SJSA1 (cell line): ENCODE measurements at places on chromosomes 4 and X. TPM values are rescaled to one million over a fixed set of nuclear protein-coding genes. Genes with fewer than 3 reads are reported as not detected.

- no peak overlapping the region for H3K4me3 ChIP-seq
- 0 out of 2 replicates have a peak, but pooled peaks cover 3% of the 10 kb centered on the region for H3K27me3 ChIP-seq
- H3K4me1 ChIP-seq = no peaks in the 10 kb centered on the region
Measured at GRCh38 chr4:77433418-77433733, 172.2 kb upstream of the CXCL13 start.

Gene SRPX2
- total RNA-seq = 33.9 and 38.0 TPM in 2 replicates

- no peaks in the 10 kb centered on the region for H3K36me3 ChIP-seq
- H3K27ac ChIP-seq = peak overlapping the region; percentile 76
- peaks cover 10% of the 10 kb centered on the region for H3K4me1 ChIP-seq
Measured at GRCh38 chr4:80184053-80184824, 13.1 kb upstream of the PRDM8 start.

DNA sequence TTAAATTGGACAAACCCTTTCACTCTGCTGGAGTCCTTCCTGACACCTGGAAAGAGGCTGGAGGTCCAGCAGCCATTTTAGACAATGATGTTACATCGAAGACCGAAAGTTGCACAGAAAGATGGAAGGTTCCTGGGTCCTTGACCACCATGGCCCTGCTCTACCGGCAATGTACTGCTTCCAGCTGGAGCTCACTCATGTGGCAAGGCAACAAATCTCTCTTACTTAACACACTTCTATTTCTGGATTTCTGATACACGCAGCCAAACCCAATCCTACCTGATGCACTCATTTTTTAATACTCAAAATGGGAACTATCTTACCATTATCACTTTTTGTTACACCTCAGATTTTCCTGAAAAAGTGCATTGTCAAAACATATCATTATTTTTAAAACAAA, 33.1 kb downstream of the DMD start:
- H3K4me3 ChIP-seq = no peak overlapping the region
- H3K36me3 ChIP-seq = no peaks in the 10 kb centered on the region
- H3K4me1 ChIP-seq = no peaks in the 10 kb centered on the region

- H3K4me3 ChIP-seq = no peak overlapping the region
- H3K4me1 ChIP-seq = peaks cover 23% of the 10 kb centered on the region
- DNase-seq = peak; percentile 79
- H3K27me3 ChIP-seq = no peaks in the 10 kb centered on the region
Measured at GRCh38 chr4:106369456-106370060, 980 bp upstream of the GIMD1 start.

- H3K27me3 ChIP-seq = no peaks in the 10 kb centered on the region
- H3K4me3 ChIP-seq = peak overlapping the region; percentile 33
- peak overlapping the region; percentile 94 for H3K27ac ChIP-seq
- peaks cover 62% of the 10 kb centered on the region for H3K4me1 ChIP-seq
- DNase-seq = peak; percentile 72
- H3K36me3 ChIP-seq = no peaks in the 10 kb centered on the region
Measured at GRCh38 chrX:40262157-40263013, 164.6 kb upstream of the BCOR start.

Gene TEX11
- total RNA-seq = 30.2 and 41.4 TPM in 2 replicates

DNA sequence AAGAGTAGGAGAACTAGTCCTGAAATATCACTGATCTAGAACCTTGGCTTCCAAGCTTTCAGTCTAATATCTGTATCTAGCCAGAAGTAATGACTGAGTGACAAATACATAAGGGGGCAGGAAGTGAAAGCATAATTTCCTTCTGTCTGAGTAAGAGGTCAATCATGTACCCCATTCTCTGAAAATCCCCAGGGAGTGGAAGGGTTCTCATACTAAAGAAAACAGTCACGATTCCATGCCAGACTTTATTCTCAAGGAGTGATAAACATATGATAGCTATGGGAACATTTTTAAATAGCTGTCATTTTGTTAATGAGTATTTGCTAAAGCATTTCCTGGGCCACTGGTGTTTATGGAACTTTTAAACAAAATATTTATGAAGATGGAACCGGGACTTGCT, 308.5 kb downstream of the ARHGAP24 start:
- H3K27ac ChIP-seq = peak overlapping the region; percentile 83
- H3K4me1 ChIP-seq = peaks cover 59% of the 10 kb centered on the region
- DNase-seq = no peak
- no peak overlapping the region for H3K4me3 ChIP-seq

DNA sequence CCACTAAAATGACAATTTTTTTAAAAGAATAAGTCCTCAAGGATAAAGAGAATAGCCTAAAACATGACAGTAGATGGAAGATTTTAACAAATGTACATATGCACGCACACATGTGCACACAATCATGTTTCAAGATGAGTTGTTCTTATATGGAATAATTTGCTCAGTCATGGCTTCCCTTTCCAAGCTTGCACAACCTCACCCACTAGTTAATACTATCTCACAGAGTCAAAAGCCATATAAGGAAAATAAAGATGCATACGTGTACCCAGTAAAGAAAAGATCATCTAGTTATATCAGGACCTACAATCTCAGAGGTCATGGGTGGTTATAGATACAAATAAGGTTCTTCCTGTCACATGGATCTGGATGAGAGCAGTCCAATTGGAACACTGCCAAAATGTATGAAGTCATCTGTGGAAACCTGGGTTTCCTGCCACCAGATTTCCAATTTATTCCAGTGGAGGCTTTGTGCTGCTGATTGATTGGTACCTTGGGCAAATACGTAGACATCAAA, 56.1 kb downstream of the FAM13A start:
- DNase-seq = no peak
- no peak overlapping the region for H3K27ac ChIP-seq
- no peak overlapping the region for H3K4me3 ChIP-seq
- no peaks in the 10 kb centered on the region for H3K4me1 ChIP-seq
- H3K27me3 ChIP-seq = no peaks in the 10 kb centered on the region

- DNase-seq = no peak
- H3K4me1 ChIP-seq = no peaks in the 10 kb centered on the region
- no peaks in the 10 kb centered on the region for H3K36me3 ChIP-seq
- no peaks in the 10 kb centered on the region for H3K27me3 ChIP-seq
- H3K4me3 ChIP-seq = no peak overlapping the region
Measured at GRCh38 chr4:54855191-54855854, 197.6 kb downstream of the KIT start.

DNA sequence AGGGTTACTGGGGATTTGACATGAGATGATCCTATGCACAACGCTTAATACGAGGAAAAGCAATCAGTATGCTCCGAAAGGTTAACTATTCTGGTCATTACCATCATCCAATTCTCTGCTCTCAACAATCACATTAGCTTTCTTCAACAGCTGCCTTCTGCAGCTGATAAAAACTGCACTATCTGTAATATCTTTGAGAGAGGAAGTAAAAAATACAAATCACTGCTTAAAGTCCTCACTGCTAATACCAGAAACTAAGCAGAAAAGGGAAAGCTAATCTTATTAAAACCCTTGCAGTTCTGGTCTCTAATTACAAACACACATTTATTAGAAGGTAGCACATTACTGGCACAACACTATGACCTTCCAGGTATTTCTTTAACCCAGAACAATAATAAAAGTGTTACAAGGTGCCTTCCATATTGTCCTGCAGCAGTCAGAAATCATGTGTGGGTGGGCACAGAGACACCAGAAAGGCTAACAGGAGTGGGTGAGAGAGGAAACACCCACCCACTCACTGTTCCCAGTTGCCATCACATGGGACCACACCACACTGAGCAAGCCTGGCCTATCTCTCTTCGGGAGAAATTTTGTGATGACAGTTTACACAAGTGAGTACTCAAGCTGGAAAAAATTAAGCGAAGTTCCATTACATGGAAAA, 71.0 kb downstream of the RELL1 start:
- no peak overlapping the region for H3K4me3 ChIP-seq
- H3K27ac ChIP-seq = no peak overlapping the region
- H3K27me3 ChIP-seq = no peaks in the 10 kb centered on the region
- no peak for DNase-seq
- H3K4me1 ChIP-seq = no peaks in the 10 kb centered on the region
- H3K36me3 ChIP-seq = no peaks in the 10 kb centered on the region

GRCh38 chr4:105858466-105859040, 36.7 kb upstream of the NPNT start:
- H3K4me3 ChIP-seq = no peak overlapping the region
- H3K36me3 ChIP-seq = no peaks in the 10 kb centered on the region
- no peak for DNase-seq
- H3K4me1 ChIP-seq = peaks cover 11% of the 10 kb centered on the region
- no peaks in the 10 kb centered on the region for H3K27me3 ChIP-seq
- H3K27ac ChIP-seq = no peak overlapping the region

- H3K4me1 ChIP-seq = no peaks in the 10 kb centered on the region
- no peak overlapping the region for H3K27ac ChIP-seq
- no peaks in the 10 kb centered on the region; the same call in 1 of the 2 replicates for H3K36me3 ChIP-seq
- H3K4me3 ChIP-seq = no peak overlapping the region
- DNase-seq = no peak
Measured at GRCh38 chrX:45077748-45078424, 122.8 kb downstream of the DIPK2B start.

DNA sequence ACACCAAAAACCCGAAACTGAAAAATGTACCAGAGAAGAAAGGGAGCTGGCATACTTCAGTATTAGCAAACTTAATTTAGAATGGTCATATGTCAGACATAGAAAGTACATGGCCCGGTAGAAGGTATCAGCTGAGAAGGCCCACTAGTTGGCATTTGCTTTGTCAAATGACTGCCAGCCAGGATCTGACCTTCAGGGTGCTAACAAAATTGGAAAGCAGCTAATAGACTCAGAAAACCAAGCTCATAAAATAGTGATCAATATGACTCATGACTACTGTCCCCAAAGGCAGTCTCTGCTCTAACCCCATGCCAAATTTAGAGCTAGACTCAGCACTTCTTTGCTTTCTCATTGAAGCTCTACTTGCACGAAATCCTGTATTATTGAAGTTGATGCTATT, 342.7 kb downstream of the PDGFC start:
- no peak overlapping the region for H3K4me3 ChIP-seq
- H3K27me3 ChIP-seq = no peaks in the 10 kb centered on the region
- DNase-seq = no peak
- H3K4me1 ChIP-seq = no peaks in the 10 kb centered on the region
- no peaks in the 10 kb centered on the region for H3K36me3 ChIP-seq

- peak; percentile 57 for DNase-seq
- peak overlapping the region; percentile 23 for H3K27ac ChIP-seq
- no peaks in the 10 kb centered on the region for H3K27me3 ChIP-seq
- H3K4me3 ChIP-seq = 0 out of 2 replicates have a peak overlapping the region, but pooled peaks have one; percentile 1
- H3K4me1 ChIP-seq = peaks cover 27% of the 10 kb centered on the region
Measured at GRCh38 chr4:77697860-77698590, 92.4 kb downstream of the CXCL13 start.

GRCh38 chrX:16138108-16138427, 14.7 kb downstream of the GRPR start:
- H3K27ac ChIP-seq = no peak overlapping the region
- H3K36me3 ChIP-seq = no peaks in the 10 kb centered on the region
- no peak for DNase-seq
- no peak overlapping the region for H3K4me3 ChIP-seq
- H3K27me3 ChIP-seq = no peaks in the 10 kb centered on the region

Gene GAGE13
- not detected in 2 replicates for total RNA-seq

Gene TBC1D8B
- 0.66 and 2.1 TPM in 2 replicates for total RNA-seq

GRCh38 chr4:133623847-133624246, 474.8 kb downstream of the PCDH10 start:
- H3K36me3 ChIP-seq = no peaks in the 10 kb centered on the region
- no peak overlapping the region for H3K27ac ChIP-seq
- no peaks in the 10 kb centered on the region for H3K4me1 ChIP-seq
- H3K4me3 ChIP-seq = no peak overlapping the region
- H3K27me3 ChIP-seq = no peaks in the 10 kb centered on the region

DNA sequence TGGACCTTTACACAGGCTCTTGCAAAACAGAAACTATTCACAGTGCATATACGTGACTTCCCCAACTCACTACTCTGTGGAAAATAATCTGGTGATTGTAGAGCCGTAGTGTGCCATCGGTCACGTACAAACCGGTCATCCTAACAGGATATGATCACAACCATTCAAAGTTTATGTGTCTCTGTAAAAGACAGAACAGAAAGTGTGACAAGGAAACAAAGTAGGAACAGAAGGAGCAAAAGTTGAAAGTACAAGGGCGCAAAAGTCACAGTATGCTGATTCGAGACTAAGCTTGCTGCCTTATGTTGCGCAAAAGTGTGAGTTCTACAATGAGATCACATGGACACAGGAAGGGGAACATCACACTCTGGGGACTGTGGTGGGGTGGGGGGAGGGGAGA, 18.6 kb downstream of the MEPE start:
- DNase-seq = no peak
- H3K4me3 ChIP-seq = no peak overlapping the region
- no peaks in the 10 kb centered on the region for H3K36me3 ChIP-seq

GRCh38 chrX:136112778-136113177, 34.6 kb upstream of the FHL1 start:
- no peak for DNase-seq
- no peaks in the 10 kb centered on the region for H3K27me3 ChIP-seq
- no peaks in the 10 kb centered on the region for H3K36me3 ChIP-seq
- H3K27ac ChIP-seq = no peak overlapping the region
- H3K4me3 ChIP-seq = no peak overlapping the region

GRCh38 chr4:147447786-147448185, 33.1 kb upstream of the EDNRA start:
- no peaks in the 10 kb centered on the region for H3K36me3 ChIP-seq
- H3K4me3 ChIP-seq = no peak overlapping the region
- no peaks in the 10 kb centered on the region for H3K27me3 ChIP-seq
- H3K27ac ChIP-seq = no peak overlapping the region

DNA sequence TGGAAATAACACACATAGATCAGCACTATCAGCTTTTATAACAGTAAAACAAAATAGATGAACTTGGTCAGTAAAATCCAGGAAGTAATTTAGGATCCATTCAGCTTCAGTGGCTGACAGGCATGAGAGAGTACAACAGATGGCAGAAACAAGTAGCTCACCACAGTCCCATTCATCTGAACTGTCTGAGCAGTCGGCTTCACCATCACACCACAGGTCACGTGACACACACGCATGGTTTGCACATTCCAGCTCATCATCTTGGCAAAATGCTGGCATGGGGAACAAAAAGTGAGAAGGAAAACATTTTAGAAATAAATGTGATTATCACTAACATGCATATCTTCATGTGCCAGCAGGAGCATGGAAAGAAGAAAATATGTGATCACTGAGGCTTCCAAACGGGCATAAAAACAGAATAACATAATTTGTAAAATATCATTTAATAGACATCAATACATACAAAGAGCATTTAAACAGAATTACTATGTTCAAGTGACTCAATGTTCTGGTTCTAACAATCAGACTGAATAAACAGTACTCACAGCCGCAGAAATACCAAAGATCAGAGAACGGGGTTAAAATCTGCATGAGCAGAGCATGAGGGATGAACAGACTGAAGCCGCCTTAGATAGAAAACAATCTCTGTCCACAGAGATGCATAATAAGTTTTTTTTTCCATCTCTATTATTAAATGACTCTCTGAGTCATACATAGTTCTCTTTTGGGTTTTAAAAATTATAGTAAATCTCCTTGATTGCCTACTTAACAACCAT, 158.1 kb downstream of the ATP10D start:
- H3K27me3 ChIP-seq = no peaks in the 10 kb centered on the region
- no peak for DNase-seq
- H3K4me3 ChIP-seq = no peak overlapping the region
- H3K27ac ChIP-seq = no peak overlapping the region

Gene CDS1
- total RNA-seq = 0.18 TPM in 1 of 2 replicates, not detected in the other
